ENCODE measurements at places on chromosomes 13 and 19.

DNA sequence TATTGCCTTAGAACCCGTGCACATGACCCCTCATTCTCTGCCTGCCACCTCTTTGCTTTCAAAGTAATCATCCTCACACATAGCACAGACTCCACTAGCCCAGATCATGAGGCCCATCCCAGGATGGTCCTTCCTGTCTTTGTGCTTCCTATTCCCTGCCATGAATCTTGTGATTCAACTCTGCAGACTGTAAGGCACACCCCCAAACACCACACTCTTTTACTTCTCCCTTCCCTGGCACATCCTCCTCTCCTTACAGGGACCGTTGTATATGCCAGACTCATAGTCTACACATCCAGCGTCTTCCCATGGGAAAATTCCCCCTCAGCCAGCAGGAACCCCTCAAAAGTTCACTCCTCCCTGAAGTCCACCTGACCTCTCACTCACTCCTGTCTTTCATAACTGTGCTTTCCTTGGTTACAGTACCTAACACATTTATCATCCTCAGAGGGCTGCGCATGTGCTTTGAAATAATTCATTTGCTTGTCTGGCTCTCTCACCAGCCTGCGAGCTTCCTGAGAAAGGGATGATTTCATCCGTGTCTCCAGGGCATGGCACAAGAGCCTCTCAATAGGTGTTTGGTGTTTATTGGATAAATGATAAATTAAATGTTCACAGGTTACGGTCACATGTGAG lies 26.8 kb upstream of the LRCH1 start:
- no peak for DNase-seq

GRCh38 chr19:4676955-4677731 lies 7.0 kb upstream of the MYDGF start:
- DNase-seq = no peak

GRCh38 chr13:107516517-107516916 lies 698.8 kb downstream of the LIG4 start:
- no peak for DNase-seq

DNA sequence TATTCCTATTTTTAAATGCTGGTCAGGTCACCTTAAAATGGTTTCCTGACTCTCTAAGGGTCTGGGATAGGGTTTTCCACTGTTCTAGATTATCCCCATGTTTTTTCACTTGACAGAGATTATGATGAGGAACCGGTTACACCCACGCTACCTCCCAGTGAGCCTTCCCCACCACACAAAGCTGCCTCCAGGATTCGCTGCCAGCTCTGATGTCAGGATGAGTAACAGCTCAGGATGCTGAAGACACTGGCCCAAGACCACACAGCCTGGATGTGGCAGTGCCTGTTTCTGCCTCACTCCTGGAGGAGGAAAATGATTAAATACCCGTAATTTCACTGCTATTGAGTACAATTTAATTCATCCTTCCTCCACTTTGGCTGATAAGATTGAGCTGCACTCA lies 22.9 kb downstream of the ZNF114 start:
- no peak for DNase-seq

DNA sequence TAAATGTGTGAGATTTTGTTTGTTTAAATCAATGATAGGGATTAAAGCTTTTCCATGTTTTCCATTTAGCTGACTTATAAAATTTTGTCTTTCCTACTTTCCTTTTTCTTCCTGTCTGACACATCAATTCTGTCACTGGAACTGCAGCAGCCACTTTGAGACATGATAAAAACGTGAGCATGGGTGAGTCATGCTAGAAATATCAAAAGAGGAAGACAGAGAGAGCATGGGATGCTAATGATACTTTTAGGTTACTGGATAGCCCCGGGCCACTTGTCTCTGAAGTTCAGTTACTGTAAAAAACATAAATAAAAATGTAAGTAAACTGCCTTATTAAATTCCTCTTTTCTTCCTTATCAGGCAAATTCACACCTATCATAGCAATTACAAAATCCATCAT lies 1332.0 kb upstream of the PCDH20 start:
- DNase-seq = no peak

- DNase-seq = no peak
Measured at GRCh38 chr13:78160793-78161192, 242.2 kb upstream of the EDNRB start.

- DNase-seq = no peak
Measured at GRCh38 chr19:48734625-48735024, 5.8 kb downstream of the RASIP1 start.

DNA sequence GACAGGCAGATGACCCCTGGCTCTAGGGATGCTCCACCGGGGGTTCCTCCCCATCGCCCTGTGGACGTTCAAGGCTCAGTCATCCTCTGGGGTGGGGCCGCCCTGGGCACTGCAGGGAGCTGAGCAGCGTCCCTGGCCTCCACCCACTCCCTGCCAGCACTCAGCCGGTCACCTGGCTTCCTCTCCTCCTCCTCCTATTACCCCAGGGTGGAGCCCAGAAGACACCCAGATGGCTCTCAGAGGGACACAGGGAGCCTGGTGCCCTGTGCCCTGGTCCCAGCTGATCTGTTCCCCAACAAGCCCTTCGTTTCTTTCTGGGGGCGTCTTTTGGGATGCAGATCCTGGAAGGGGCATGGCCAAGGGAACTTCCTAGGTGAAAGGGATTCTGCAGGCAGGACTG lies 3.7 kb upstream of the MKNK2 start:
- no peak for DNase-seq

GRCh38 chr13:54185101-54185500 lies 1156.5 kb downstream of the OLFM4 start:
- no peak for DNase-seq

GRCh38 chr13:77513719-77514335 lies 21.7 kb upstream of the SCEL start:
- peak; percentile 43 for DNase-seq

DNA sequence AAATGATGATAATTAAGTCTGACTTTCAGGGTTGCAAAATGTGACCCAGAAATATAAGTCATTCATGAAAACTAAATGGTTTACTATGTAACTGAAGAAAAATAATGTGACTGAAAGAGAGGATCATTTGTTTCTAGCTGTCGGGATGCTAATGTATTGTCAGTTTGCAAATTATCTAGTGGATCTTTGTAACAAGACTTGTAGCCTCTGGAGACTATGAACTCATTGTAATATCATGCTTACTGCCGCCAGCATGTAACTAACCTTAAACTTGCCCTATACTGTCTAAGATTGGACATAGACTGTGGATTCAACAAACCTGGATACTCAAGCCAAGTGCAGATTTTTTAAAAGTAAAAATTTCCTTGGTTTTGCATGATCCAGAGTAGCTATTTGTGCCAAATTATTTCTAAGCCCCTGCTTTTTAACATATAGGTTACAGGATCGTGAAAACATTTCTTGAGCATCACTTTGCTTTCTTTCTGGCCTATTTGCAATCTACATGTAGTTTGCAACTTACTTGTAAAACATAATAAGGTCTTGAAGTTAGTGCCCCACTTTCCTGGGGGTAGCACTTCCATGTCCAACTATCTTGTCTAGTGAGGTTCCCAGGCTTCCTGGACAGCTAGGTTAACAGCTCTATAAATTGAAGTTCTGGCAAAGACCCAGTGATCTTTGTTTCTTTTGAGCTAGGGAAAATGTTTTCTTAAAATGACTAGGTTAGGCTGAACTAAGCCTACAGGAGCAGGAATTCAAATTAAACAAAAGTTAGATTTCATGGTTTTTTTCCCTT lies 3.3 kb upstream of the POSTN start:
- no peak for DNase-seq

GRCh38 chr13:52665325-52665724 lies 12.7 kb downstream of the SUGT1 start:
- no peak for DNase-seq

GRCh38 chr13:44726214-44726613 lies 150.1 kb upstream of the TSC22D1 start:
- DNase-seq = no peak

- peak; percentile 58 for DNase-seq
Measured at GRCh38 chr19:10112895-10113591, 1.6 kb downstream of the P2RY11 start.

GRCh38 chr13:30835442-30835841 lies 70.6 kb upstream of the MEDAG start:
- DNase-seq = no peak

DNA sequence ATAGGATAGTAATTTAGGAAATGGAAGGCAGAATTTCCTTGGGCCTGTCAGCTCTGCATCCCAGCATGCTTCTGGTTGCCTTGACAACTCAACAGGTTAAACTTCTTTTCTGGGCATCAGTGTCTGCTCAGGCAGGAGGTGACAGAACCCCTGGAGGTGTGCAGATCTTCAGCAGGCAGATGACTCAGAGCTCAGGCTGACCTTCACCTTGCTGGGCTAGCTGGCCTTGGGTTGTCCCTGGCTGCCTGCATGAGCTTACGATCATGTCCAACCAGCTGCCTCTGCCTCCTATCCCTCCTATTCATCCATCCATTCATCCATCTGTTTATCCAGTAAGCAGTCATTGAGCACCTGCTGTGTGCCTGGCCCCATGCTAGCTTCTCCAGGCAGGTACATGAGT lies 81.2 kb upstream of the KCTD15 start:
- DNase-seq = no peak

- DNase-seq = peak; percentile 91
Measured at GRCh38 chr19:18683109-18683957, at the start of gene CRTC1. Gene CRTC1 (plus strand): TSS chr19:18683680. CDS start chr19:18683703, 23 bp downstream.

GRCh38 chr13:111527614-111528229 lies 207.3 kb downstream of the TEX29 start:
- DNase-seq = no peak

- no peak for DNase-seq
Measured at GRCh38 chr13:40813667-40814454, 24.4 kb downstream of the SLC25A15 start.

DNA sequence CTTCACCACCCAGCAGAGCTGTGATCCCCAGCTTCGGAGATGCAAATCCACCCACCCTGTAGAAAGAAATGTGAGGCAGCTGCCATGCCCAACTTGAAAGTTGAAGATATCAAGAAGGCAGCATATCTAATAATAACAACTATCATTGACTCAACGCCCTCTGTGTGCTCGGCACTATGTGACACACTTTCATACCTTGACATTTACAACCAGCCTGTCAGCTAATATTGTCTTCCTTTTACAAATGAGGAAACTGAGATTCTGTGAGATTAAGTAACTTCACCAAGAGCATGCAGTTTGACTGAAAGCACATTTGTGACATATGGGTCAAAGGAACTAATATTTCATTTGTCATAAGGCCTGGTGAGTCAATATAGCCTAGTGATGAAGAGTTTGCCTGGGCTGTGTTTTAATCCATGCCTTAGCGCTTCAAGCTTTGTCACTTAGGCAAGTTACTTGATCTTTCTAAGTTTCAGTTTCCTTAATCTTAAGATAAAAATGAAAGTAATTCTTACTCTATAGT lies 137.0 kb downstream of the FLT1 start:
- no peak for DNase-seq

DNA sequence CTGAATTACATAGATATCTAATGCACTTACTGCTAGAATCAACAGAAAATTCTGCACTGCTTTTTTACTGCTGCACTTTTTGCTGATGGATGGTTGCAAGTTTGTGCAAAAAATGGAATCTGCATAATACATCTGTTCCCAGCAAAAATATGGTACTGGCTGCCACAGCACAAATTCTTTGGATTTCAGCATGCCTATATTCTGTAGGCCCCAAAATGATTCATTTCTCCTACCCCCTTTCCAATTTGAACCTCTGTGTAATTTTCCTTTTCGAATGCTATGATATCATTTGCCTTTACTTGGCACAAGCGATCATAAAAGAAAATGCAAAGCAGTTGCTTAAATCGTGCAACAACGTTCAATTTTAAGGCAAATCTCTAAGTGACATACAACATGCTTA lies 524.2 kb upstream of the NBEA start:
- DNase-seq = no peak

DNA sequence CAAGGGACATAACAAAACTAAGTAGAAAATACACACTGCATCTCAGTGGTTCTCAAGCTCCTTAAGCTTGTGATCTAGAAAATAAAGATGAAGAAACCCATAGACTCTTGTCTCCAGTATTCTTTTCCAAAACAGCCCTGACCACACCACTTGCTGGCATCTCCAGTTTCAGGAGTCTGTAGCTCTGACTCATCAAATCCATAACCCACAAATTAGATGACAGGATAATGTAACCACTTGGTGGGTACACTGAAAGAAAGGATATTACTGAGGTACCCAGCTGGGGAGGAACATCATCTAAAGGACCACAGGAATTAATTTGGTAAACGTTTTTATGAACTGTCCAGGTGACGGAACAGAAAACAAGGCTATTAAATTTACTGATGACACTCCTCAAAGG lies 214.7 kb downstream of the VWA8 start:
- DNase-seq = no peak

DNA sequence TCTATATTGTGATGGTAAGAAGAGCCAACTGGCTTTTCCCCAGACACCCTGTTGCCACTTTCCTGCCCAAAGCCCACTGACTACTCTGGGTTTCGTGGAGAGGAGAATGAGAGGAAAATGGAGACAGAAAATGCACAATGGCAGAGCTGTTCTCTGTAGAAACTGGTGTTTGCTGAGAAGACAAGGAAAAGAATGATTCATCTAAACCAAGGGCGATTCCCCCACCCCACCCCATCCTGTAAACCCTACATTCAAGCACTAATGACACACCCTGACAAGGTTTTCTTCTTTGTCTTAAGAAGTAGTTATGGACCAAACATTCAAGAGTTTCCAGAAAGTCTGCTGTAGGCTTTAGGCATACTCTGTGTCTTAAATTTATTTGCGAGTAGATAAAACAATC lies 68.8 kb downstream of the DOCK9 start:
- no peak for DNase-seq

DNA sequence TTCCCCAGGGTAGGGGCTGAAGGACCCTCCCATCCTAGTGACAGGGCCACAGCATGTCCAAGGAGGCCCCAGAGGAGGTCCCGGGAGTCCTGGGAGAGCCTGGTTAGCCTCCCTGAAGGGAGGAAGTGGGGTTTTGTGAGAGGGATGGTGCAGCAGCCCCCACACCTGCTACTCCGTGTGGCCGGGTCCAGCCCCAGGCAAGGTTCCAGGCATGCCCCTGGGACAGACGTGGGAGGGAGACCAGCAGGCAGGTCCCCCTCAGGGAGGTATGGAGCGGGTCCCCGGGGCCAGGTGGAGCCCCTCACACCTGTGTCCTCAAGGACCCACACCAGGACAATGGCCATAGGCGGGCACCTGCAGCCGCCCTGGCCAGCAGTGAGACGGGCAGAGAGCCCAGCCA lies 1.9 kb upstream of the F7 start:
- DNase-seq = no peak

DNA sequence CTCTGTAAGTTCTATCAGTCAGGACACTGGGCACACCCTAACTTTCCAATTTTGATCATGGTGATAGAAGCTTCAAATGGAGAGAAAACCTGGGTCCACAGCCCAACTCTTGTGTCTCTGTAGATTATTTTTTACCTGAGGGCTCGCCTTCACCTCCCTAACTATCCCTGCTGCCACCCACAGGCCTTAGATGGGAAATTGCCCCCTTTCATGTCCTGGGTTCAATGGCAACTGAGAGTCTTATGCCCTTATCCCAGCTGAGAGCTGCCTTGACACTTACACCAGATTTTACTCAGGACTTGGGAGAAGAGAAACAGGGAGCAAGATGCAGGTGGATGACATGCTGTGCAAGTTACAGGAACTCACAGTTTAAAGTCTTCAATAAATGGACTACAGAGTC lies 81.7 kb downstream of the RAP2A start:
- no peak for DNase-seq

- DNase-seq = peak; percentile 44
Measured at GRCh38 chr19:48271531-48272151, 1.8 kb downstream of the ZNF114 start.

- no peak for DNase-seq
Measured at GRCh38 chr19:34243876-34244578, 10.3 kb upstream of the GARRE1 start.

Measured in stimulated activated naive B cell treated with anti-CD40 and anti-IgM and Interleukin-4, amounts not matched to agents 10 μg/mL and 1 μg/mL and 100 μg/mL, for 72 hours (primary cell).